AG09309 (cell line): ENCODE measurements at places on chromosomes 12 and 14.

DNA sequence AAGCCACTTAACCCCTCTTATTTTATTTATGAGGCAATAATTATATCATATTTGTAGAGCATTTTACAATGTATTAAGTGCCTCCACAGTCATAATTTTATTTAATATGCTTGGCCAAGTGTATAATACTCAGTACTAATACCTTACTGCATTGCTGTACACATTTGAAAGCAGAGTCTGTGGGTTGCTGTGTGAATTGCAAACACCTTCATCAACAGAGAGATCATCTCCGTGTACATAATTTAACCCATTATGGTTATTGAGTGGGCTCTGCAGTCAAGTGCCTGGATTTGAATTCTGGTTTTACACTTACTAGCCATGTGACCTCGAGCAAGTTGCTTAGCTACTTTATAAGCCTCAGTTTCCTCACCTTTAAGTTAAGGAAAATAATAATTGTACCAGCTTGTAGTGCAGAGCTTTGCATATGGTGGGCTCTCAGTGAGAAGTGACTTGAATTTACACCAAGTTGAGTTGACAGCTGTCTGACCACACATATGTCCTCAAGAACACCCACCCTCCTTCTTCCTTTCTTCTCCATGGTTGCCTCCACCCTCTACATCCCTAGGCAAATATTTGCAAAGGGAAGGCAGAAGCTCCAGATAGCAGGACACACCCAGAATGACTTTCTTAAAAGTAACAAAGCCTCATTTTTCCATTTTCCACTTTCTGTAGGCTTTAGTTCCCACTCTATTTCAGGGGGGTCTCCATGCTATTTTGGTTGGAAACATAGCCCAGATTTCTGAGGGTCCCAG lies 12.3 kb downstream of the CRACR2A start:
- DNase-seq, result no peak

GRCh38 chr14:82412545-82412944 lies 878.9 kb upstream of the SEL1L start:
- DNase-seq, result no peak

DNA sequence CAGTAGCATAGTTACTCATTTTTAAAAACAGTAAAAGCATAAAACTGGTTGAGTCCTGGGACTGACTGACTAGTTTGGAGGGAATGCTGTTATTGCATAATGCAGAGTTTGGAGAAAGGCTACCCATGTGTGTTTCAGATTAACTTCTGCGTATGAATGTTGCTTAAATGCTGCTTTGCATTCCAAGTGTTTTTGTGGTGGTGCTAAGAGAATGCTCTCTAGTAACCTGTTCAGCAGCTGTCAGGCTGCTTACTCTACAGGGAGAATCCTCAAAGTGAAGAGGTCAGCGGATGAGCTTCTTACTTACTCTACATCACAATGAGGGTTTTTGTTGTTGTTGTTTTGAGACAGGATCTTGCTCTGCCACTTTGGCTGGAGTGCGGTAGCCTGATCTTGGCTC lies 4.3 kb downstream of the DLST start:
- DNase-seq, result peak; percentile 97

DNA sequence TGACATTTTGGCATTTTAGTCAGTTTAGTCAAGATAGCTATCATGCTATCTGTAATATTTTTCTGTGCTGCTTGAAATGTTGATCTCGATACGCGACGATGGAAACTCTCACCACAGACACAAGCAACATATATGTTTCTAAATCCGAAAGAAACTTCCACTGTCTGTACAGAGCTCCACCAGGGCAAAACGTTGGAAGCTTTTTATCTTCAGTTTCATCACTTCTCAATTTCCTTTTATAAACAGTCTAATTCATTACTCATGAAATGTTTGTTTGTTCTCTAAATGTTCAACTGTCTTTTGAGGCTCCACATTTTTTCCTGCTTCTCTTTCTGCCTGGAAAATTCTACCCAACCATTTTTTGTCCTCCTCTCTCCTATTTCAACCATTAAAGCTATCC lies 737.6 kb downstream of the SLC16A7 start:
- DNase-seq, result no peak

GRCh38 chr12:7146228-7146627 lies 16.1 kb downstream of the CLSTN3 start:
- DNase-seq, result no peak

GRCh38 chr12:2299206-2299605 lies 246.4 kb downstream of the CACNA1C start:
- no peak for DNase-seq

- DNase-seq, result no peak
These were observed 3.1 kb upstream of the DDHD1 start for GRCh38 chr14:53156238-53156637.

- DNase-seq, result no peak
These were observed 234.8 kb downstream of the CACNA1C start for GRCh38 chr12:2287589-2287988.

GRCh38 chr12:105229371-105229770 lies 6.6 kb downstream of the APPL2 start:
- no peak for DNase-seq

DNA sequence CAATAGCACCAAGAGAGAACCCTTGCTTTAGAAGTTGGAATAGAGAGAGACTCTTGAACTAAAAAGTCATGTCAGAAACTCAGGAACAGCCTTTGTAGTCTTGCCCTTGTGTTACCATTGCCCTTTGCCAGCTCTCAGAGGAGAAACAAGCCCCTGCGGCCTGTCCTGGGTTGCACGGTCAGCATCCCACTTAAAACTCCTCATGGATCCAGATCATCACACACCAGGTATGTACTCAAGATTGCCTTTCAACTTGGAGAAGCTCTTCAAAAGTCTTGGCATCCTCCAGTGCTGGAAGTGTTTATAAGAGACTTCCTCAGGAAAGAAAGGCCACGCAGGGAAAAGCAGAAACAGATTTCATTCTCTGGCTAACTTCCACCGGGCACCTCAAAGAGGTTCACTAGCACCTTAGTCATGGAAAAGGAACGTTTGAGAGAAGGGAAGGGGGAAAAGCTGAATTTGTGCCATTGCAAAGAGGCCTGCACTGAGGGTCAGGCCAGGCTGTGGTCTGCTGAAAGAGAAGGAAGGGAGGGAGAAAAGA lies 594.2 kb downstream of the MED13L start:
- no peak for DNase-seq

- DNase-seq, result no peak
These were observed 77.6 kb downstream of the TMEM132D start for GRCh38 chr12:129826273-129826672.

- DNase-seq, result no peak
These were observed 9.8 kb downstream of the BEGAIN start for GRCh38 chr14:100577321-100577985.

GRCh38 chr12:66036317-66036716 lies 94.2 kb downstream of the LLPH start:
- peak; percentile 90 for DNase-seq

DNA sequence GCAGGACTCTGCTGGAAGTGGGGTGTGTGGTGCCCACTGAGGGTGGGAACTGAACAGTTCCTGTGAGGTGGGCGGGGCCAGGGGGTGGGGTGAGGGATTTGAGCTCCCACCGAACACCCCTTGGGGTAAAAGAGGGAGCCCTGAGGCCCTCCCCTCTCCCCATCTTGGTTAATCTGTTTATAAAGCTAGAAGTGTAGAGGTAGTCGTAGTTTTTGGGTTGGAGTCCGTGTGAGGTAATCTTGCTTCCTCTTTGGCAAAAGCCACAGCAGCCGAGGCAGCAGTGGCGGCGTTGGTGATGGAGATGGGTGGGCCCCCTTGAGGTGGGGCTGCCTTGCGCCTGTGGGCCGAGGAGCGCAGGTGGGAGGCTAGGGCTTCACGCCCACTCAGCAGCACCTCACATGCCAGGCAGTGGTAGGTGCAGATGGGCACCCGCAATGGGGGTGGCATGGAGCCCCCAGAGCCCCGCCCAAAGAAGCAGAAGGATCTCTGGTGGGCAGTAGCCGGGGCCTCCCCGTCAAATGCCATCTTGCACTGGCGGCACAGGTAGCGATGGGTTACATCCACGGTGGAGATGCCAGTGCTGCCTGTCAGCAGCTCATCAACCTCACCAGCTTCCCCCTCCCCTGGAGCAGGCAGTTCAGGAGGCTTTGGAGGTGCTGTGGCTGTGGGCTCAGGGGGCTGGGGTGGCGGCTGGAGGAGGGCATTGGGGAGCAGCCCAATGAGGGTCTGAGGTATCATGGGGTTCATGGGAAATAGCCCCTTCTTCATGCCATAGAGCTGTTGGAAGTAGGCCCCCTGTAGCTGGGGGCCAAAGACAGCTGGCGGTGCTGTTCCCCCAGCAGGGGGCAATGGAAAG lies 29.6 kb downstream of the ZFHX2 start:
- no peak for DNase-seq

DNA sequence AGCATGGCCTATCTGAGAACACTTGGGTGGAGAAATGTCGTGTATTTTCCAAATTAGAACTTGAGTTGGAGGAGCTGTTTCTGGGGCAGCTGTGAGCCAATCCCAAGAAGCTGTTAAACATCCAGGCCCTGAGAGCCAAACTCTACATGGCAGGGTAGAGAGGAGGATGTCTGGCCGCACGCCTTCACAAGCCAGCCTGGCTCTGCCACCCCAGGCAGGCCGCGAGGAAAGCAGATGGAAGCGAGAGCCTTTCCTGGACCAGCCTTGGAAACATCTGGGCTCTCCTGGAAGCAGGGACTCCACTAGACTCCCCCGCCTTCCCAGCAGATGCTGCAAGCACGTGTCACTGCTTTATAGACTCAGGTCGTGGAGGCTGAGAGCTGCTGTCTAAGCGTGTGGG lies 312.8 kb upstream of the FKBP4 start:
- no peak for DNase-seq

DNA sequence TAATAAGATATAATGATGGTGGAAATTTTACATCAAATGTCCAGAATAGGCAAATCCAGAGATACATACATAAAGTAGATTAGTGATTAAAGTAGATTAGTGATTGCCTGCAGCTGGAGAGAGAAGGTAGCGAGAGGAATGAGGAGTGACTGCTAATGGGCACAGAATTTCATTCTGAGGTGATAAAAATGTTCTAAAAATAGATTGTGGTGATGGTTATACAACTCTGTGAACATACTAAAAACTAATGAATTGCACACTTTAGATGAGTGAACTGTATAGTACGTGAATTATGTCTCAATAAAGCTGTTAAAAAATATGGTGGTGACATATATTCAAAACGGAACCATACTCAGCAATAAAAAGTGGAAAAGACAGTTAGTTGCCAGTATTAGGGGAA lies 41.7 kb downstream of the PPP2R5E start:
- no peak for DNase-seq

GRCh38 chr14:96592591-96593386 lies 90.6 kb downstream of the PAPOLA start:
- DNase-seq, result no peak

- no peak for DNase-seq
These were observed 43.4 kb upstream of the LIMA1 start for GRCh38 chr12:50326590-50327284.

DNA sequence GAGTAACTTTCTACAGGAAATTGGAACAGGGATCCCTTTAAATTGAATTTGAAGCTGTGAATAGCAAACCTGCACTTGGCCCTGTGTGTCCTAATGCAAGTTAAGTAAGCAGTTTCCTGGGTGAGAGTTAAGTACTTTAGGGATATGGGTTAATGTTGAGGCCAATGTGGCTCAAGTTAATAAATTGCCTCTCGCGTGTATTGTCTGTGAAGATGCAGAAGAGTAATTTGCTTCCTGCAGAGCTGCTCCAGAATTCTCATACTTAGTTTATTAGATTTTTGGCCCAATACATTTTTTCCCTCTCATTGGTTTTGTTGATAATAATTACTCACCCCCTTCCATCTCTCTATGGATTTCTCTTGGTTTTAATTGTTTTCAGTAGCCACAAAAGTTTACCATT lies 86.5 kb downstream of the SLC25A47 start:
- DNase-seq, result no peak

DNA sequence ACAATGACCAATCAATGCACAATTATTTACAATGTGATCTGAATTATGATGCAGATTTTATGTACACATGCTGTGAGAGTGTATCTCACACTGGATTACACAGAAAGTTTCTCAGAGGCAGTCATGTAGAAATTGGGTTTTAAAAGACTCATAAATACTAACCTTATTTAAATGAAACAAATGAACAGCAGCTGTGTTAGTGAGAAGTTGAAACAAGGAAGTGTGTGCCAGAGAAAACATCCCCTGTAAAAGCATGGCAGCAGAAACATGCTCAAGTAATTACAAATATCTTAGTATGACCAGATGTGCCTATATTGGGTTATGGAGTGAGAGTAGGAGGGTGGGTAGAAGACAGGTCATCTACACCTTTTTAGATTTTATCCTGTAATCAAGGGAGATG lies 723.7 kb downstream of the C12orf50 start:
- no peak for DNase-seq

DNA sequence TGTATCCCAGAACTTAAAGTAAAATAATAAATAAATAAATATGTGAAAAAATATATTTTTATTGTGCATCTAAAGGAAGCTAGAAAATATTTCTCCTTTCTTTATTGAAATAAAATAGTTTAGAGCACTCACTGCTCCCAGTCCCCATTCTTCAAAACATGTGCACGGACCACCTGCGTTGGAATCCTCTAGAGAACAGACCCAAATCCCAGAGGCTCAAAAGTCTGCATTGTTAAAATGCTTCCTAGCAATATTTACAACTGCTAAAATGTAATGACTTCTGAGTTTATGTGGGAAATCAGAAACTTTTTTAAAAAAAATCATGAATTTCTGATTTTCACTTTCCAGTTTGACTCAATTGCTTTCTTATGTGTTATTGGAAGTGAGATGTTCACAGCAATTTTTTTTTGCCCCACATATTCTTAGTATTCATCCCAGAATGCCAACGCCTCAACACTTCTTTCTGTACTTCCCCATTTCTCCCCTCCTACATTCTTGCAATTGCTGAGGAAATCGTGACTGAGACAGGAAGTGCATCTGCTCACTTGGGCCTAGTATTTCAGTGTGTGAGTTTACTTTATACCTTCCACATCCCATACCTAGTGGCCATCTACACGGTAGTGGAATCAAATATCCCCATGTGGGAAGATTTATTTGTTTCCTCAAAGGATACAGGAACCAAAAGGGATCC lies 116.0 kb upstream of the FLRT2 start:
- DNase-seq, result no peak

GRCh38 chr12:86261142-86261541 lies 5.0 kb upstream of the MGAT4C start:
- DNase-seq, result no peak

DNA sequence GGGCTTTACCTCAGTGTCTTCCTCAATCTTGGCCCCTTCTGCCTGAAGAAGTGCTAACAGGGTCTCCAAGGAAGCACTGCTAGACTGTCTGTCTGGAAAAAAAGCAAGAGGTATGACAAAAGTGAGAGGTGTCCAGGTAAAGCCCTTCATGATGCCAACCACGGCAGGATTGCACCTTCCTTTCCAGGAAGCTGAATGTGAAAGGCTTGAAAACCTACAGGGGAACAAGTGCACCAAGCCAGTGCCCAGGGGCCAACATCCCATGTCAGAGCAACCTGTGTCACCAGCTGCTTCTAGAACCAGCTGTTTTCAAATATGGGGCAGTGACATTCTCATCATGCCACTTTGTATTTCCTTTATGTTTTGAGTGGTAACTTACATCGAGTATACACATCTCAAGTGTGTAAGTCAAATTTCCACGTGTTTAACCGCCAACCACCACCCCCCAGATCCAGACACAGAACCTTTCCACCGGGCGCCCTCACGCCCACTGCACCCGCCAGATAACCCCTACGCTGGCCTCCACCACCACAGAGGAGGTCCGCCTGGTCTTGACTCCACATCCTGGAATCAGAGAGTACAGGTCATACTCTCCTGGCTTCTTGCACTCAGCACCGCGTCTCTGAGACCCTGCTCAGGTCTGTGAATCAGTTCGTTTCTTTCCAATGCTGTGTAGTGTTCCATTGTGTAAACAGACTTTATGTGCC lies 27.3 kb downstream of the VPS37B start:
- DNase-seq, result no peak

GRCh38 chr14:25121337-25122129 lies 71.6 kb upstream of the STXBP6 start:
- DNase-seq, result peak; percentile 73
